Activated naive CD4-positive, alpha-beta T cell treated with anti-CD3 and anti-CD28 coated beads, Interleukin-2, amount 50 U/mL, for 16 hours (primary cell): ENCODE measurements at places on chromosomes 12 and 14.

GRCh38 chr12:114412825-114413749 lies 7.1 kb upstream of the TBX5 start:
- DNase-seq = no peak

- DNase-seq = no peak
Measured at GRCh38 chr14:65731933-65732506, 319.5 kb downstream of the FUT8 start.

DNA sequence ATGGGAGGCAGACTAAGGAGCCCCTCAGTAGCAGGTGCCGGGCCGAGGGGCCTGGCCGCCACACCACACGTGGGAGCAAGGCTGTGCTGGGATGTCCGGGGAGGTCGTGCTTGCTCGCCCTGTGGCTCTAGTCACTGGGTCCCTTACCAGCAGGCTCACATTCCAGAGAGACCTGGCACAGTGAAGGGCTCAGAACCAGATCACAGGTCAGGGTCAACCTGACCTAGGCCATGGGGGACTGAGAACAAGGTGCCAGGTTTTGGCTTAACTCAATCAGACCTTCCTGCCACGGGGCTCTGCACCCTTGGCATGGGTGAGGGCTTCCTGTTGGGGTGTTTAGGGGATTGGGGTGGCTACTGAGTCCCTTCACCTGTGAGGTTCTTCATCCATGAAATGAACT lies 22.3 kb downstream of the DEGS2 start:
- DNase-seq = no peak

GRCh38 chr12:62291864-62292760 lies 31.9 kb downstream of the USP15 start:
- DNase-seq = peak; percentile 14

- DNase-seq = no peak
Measured at GRCh38 chr14:73235531-73236155, 1.7 kb upstream of the PAPLN start.
